ENCODE measurements at places on chromosomes 2 and 18. TPM values are rescaled to one million over a fixed set of nuclear protein-coding genes. Genes with fewer than 3 reads are reported as not detected.

EML6 gene
- total RNA-seq = 0.63 TPM

GRCh38 chr2:192146069-192147015 lies 48.4 kb downstream of the TMEFF2 start:
- peak; percentile 88 for DNase-seq
- H3K36me3 ChIP-seq = no peaks in the 10 kb centered on the region
- no peaks in the 10 kb centered on the region for H3K27me3 ChIP-seq

DNA sequence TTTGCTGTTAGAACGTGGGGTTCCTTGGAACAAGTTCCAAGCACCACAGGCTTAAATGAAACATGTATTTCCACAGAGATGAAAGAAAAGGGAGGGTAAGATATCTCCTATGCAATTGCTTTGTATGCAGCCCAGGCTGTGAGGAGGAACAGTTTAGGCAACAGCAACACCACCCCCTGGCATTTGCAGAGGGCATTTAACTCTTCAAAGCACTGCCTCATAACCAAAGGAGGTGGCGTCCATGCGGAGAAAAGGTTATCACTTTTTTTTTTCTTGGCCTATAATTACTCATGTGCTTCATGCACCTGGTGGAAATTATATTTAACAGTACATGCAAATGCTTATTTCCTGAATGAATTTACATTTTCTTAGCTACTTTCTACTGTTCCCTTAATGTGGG lies 286.0 kb downstream of the LPIN1 start:
- H3K27ac ChIP-seq = no peak overlapping the region
- H3K36me3 ChIP-seq = no peaks in the 10 kb centered on the region
- H3K4me1 ChIP-seq = peaks cover 25% of the 10 kb centered on the region
- no peak for DNase-seq

DNA sequence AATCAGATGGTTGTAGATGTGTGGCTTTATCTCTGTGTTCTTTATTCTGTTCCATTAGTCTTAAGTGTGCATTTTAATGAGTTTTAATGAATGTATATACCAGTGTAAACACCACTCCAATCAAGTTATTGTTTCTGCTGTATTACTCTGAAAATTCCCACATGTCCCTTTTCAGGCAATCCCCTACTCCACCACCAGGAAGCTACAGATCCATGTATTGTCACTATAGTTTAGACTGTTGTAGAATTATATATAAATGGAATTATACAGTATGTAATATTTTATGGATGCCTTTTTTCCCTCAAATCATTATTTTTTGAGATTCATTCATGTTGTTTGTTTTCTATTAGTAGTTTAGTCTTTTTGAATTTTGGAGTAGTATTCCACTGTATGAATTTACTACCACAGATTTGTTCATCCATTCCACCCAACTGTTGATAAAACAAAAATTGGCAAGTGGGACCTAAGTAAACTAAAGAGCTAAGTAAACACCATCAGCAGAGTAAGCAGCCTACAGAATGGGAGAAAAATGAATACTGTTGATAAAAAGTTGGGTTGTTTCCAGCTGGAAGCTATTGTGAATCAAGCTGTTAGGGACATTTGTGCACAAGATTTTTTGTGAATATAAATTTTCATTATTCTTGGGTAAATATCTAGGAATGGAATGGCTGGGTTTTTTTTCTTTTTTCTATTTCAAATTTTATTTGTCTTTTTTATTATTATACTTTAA lies 262.0 kb downstream of the CAMKMT start:
- no peak overlapping the region for H3K4me3 ChIP-seq
- H3K27me3 ChIP-seq = no peaks in the 10 kb centered on the region
- no peak overlapping the region for H3K27ac ChIP-seq

CHRNG gene
- not detected for total RNA-seq

CFAP221 gene
- not detected for total RNA-seq

DNA sequence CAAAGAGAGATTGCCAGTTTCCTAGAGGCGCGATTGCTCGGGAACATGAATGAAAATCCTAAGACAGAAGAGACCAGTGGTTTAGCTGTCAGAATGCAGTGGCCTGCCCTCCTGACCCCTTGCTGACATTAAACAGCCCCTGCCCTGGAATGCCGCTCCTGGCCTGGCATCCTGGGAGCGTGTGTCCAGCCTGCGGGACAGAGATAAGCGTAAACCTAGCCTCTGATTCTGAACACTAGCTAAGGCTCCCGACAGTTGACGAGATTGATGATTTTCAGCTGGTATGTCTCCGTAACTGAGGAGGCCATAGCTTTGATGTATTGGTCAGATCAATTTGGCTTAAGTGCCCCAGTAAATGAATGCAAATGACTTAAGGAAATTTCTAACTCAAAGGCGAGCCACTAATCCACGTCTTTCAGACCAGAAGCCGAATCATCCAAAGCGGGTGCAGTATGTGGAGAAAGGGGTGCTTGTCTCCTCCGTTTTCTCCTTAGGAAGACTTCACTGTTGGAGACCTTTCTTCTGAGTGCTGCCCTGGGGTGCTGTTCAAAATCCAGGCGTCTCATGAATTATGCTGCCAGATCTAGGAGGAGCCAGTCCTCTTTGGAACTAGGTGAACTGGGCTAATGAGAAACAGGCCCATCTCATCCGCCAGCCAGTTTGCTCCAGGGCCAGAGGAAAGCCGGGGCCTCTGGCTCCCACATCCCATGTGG lies 142.5 kb upstream of the L3MBTL4 start:
- no peak overlapping the region for H3K27ac ChIP-seq
- no peaks in the 10 kb centered on the region for H3K4me1 ChIP-seq
- H3K36me3 ChIP-seq = no peaks in the 10 kb centered on the region
- no peak overlapping the region for H3K4me3 ChIP-seq

IL1RN gene
- not detected for total RNA-seq

DNA sequence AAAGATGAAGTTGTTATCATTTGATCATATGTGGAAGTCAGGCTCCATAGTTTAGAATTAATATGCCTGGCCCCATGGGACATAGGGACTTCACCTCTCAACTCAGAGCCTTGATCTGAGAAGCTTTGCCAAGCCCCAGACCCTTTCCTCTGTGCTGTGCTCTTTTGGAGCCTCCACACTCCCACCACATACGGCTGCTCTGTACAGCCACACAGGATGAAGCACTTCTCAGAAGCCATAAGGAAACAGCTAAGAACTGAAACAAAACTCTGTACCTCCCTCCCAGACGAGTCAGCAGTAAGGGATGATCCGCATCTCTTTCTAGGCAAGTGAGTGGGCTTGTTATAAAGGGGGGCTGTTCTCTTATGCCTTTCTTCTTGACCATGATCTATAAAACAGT lies 66.5 kb downstream of the CAB39 start:
- peak overlapping the region; percentile 63 for H3K27ac ChIP-seq
- peaks cover 61% of the 10 kb centered on the region for H3K4me1 ChIP-seq
- H3K27me3 ChIP-seq = no peaks in the 10 kb centered on the region
- no peaks in the 10 kb centered on the region for H3K36me3 ChIP-seq
- DNase-seq = no peak
- no peak overlapping the region for H3K4me3 ChIP-seq

DNA sequence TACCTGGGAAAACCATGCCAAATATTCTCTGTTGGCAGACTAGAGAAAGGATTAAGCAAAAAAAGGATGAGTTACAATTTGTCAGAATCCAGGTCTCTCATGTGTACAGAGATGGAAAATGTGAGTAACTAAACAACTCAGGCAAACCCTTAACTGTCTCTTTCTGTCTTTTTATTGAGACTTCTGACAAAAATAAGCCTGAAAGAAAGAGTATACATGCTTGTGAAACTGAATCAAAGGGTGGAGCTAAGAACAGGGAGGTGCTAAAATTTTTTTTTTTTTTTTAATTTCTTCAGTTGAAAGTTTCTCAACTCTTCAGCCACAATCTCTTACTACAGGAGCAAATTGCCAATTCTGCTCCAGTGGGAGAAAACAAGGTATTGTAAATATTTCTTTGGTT lies at the start of gene SERPINB10:
TSS of gene SERPINB10 (plus strand) at position 295 of the 400 bp plus-strand sequence. CDS start 7,553 bp downstream, outside the sequence.
- no peaks in the 10 kb centered on the region for H3K36me3 ChIP-seq
- DNase-seq = peak; percentile 37
- no peaks in the 10 kb centered on the region for H3K27me3 ChIP-seq
- no peak within 1 kb of the TSS for H3K4me3 ChIP-seq

DUSP2 gene
- total RNA-seq = 8.8 TPM

DNA sequence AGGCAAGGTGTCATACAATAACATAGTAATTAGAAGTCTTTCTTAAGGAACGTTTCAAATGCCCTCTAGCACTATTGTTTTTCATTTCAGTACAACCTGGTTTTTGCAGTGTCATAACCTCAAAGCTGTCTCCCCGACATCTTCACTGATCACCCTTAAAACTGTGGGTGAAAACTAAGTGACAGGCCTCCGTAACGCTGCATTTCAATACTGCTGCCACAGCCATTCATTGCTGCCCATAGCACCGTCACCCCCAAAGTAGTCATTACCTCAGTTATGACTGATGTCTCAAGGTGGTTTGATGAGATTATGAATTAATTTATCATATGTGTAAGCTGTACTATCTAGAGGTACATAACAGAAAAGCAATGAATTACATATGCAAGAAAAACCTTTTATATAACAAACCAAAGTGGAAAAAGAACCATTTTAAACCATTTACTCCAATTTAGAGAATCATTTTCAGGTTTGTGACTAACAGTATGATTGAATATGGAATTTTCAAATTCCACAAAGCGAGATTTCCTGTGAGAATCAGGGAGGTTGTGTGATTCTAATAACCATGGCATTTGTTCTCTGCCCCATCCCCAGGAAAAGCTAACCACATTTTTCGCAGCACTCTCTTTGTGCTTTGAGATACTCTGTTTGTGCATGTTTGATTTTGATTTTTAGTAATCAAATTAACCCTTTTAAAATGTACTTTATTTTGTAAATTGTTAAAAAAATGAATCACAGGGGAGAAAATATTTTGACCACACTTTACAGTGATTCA lies 263.0 kb downstream of the PTGR3 start:
- peak; percentile 30 for DNase-seq
- H3K36me3 ChIP-seq = no peaks in the 10 kb centered on the region
- peaks cover 17% of the 10 kb centered on the region for H3K4me1 ChIP-seq
- no peak overlapping the region for H3K4me3 ChIP-seq
- H3K27ac ChIP-seq = no peak overlapping the region

FAM237A gene
- total RNA-seq = not detected

SLC8A1 gene
- 83.4 TPM for total RNA-seq

- H3K27ac ChIP-seq = no peak overlapping the region
- H3K27me3 ChIP-seq = no peaks in the 10 kb centered on the region
Measured at GRCh38 chr2:120704696-120705095, 31.0 kb upstream of the GLI2 start.

- DNase-seq = no peak
- no peaks in the 10 kb centered on the region for H3K4me1 ChIP-seq
- H3K27ac ChIP-seq = no peak overlapping the region
- H3K36me3 ChIP-seq = no peaks in the 10 kb centered on the region
- H3K4me3 ChIP-seq = no peak overlapping the region
Measured at GRCh38 chr2:67237288-67237687, 159.8 kb upstream of the ETAA1 start.

ATAD2B gene
- total RNA-seq = 10.9 TPM

SLC4A3 gene
- total RNA-seq = 0.54 TPM

DNA sequence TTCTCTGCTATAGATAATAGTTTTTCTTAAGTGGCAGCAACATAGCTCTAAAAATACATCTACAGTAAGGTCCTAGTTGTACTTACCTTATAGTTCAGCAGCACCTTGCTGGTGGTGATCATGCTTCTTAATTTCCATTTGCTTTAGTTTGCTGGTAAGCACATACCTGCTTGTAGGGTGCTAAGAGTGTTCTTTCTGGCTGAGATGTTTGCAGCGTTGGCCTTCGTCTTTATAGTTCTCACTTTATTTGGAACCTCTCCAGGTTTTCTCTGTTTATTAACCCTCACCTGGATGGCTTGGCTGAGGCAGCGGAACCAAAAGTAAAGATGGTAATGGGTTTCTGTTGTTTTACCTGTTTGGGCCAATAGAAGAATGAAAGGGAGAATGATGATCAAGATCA lies 123.6 kb upstream of the EFEMP1 start:
- peaks cover 14% of the 10 kb centered on the region for H3K27me3 ChIP-seq
- no peak overlapping the region for H3K4me3 ChIP-seq
- no peaks in the 10 kb centered on the region for H3K36me3 ChIP-seq
- H3K4me1 ChIP-seq = no peaks in the 10 kb centered on the region

DNA sequence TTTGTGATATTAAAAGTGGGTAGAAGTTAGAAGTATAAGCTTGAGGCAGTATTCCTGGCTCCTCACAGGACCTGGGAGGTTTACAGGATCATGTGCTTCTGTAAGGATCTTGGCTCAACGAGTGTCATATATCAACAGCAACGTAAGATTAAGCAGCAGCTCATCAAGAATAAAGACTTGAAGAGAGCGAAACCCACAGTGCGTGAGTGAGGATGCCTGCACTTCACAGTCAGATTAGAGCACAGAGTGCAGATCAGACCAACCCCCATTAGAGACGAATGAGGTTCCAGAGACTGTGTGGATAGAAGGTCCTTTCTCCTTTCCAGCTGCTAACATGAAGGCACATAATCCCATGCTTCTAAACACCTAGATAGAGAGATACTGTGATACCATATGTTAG lies 1656.7 kb upstream of the NXPH2 start:
- no peak for DNase-seq
- H3K27ac ChIP-seq = no peak overlapping the region
- H3K36me3 ChIP-seq = no peaks in the 10 kb centered on the region
- no peak overlapping the region for H3K4me3 ChIP-seq
- H3K27me3 ChIP-seq = no peaks in the 10 kb centered on the region

DNA sequence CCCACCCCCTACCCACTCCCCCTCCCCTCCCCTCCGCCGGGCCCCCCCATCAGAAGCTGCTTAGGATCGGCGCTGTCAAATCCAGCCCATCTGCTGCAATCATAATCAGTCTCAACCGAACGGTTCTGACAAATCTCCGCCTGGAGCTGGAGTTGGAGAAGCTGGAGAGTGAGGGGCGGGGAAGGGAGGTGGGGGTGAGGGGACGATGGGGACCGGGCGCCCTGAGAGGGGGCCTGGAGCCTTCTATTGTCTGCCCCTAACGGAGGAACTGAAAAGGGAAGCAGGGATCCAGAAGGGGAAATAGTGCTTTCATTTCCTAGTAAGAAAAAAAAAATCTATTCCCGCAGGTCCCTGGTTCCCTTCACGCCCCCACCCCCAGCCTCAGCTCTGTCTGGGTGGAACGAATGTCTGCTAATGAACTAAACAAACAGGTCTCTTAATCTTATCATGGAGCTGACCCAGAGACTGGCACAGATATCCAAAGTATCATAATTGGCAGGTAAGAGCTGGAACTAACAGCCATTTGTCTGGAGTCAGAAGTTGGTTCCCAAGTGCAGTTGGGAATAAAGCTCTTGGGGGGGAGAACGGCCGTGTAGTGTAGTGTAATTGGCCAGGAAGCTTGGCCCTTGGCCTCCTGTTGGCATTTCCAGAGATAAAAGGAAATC lies 301.2 kb downstream of the NCKAP5 start:
- no peak overlapping the region for H3K27ac ChIP-seq
- H3K36me3 ChIP-seq = no peaks in the 10 kb centered on the region
- no peaks in the 10 kb centered on the region for H3K4me1 ChIP-seq
- DNase-seq = peak; percentile 8
- 0 out of 2 replicates have a peak, but pooled peaks cover 5% of the 10 kb centered on the region for H3K27me3 ChIP-seq

CMPK2 gene
- total RNA-seq = 0.13 TPM

All from GM23248 (cell line).